ENCODE measurements at places on chromosomes 1 and 21.

DNA sequence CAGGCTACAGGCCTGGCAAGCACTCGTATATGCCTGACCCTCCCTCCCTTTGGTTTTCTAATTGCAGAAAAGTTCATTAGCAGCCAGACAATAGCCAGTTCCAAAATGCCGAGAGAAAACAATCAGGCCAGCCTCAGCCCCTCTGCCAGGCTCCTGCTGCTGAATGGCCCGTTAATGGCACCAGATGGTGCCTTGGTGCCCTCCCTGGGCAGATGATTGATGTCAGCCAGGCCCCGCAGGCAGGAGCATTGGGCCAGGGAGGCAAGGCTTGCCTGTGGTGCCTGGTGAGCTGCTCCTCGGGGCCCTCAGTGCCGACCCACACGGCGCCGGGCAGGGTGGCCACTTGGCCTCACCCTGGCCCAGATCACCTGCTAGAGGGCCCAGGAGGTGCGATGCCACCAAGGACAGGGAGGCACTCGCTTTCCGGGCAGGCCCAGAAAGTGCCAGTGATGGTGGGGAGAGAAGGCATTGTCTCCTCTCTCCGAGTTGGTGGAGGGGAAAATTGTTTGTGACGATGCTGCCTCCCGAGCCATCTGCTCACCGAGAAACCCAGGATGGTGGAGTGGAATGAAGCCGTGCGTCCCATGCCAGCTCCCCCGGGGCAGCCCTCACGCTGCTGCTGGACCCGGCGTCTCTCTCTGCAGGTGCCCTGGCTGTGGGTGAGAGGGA, 28.1 kb downstream of the QSOX1 start:
- DNase-seq = no peak

DNA sequence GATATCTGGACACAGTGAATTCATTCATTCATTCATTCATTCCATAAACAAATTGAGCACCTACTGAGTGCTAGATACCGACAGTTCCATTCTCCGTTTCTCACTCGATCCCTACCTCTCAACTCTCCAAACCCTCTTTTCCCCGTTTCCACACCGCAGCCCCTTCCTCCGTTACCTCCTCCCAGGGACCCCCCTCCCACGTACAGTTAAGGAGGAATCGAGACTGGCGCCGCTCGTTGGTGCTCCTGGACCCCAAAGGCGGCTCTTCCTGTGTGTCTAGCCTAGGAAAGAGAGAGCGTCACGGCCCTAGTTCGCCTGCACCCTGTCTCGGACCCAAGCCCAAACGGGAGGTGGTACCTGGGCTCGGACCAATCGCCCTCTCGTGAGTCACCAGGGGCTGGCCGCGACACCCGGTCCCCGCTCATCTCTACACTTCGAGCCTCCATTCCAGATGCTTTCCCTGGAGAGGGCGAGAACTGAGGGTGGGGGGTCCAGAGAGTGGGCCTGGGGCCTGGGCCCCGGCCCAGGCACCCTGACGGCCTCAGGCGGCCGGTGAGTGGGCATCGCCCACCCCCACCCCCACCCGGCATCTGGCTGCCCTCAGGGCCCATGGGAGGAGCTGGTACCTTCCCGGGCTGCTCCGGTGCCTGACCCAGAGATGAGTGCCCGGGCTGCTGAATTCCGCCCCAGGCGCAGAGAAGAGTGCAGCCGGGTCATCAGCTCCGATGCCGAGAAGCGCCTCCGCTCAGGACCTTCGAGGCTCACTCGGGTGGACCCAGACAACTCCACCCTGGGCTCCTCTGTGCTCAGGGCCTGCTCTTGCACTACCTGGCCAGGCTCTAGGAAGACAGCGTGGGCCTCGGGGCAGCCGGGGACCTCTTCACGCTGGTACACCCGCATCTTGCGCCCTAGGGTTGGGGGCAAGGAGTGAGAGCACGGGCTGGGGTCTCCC, 4.9 kb downstream of the ARHGEF19 start:
- DNase-seq = no peak

DNA sequence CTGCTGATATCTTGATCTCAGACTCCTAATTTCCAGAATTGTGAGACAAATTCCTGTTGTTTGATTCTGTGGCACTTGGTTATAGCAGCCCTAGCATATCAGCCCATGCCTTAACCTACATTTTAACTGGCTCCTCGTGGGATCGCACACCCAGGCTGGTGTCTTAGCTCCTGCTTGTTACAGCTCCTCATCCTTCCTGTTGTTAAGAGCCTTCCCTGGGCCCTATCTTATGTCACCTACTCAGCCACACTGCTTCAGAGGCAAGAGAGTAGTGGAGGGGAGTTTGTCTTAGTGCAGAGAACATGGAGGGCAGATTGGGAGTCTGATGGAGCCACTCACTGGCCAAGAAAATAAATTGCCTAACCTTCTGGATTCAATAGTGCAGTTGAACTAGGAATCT, 131.0 kb downstream of the ROR1 start:
- DNase-seq = no peak

DNA sequence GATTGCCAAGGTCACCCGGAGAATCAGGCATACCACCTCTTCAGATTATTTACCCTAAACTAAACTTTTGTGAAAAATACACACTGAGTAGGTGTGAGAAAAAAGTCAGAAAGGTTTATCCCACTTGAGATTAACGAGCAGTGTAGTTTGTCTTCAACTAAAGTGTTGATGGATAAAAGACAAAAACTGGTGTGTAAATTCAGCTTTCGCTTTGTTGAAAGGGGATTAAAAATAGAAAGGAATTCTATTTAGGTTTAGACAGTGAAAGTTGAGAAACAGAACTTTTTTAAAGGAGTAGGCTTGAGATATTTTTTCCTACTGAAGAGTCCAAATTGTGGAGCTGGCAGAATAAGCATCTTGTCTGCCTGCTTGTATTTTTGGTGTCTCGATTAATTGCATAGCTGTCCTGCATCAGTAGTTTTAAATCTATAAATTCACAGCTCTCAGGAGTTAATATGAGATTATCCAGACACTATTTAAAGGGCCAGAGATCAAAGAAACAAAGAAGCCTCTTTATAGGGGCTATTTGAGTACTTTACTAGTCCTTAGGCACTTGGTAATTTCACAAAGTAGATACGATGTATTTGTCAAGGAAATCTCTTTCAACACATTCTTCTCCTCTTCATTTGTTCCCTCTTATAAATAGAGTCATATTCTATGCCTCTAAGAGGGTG, 46.7 kb upstream of the RABGAP1L start:
- DNase-seq = no peak

DNA sequence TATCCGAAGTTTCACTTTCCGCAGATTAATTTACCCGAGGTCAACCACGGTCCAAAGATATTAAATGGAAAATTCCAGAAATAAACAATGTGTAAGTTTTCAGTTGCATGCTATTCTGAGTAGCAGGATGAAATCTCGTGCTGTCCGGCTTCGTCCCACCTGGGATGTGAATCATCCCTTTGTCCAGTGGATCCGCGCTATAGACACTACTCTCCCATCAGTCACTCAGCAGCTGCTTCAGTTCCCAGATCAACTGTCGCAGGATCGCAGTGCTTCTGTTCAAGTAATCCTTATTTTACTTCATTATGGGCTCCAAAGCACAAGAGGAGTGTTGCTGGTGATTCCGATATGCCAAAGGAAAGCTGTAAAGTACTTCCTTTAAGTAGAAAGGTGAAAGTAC, 8.3 kb upstream of the LRP8 start:
- no peak for DNase-seq

GRCh38 chr1:5502311-5503194, 489.7 kb downstream of the NPHP4 start:
- no peak for DNase-seq

- DNase-seq = no peak
Observed at GRCh38 chr1:243751506-243751905, 98.5 kb downstream of the AKT3 start.

DNA sequence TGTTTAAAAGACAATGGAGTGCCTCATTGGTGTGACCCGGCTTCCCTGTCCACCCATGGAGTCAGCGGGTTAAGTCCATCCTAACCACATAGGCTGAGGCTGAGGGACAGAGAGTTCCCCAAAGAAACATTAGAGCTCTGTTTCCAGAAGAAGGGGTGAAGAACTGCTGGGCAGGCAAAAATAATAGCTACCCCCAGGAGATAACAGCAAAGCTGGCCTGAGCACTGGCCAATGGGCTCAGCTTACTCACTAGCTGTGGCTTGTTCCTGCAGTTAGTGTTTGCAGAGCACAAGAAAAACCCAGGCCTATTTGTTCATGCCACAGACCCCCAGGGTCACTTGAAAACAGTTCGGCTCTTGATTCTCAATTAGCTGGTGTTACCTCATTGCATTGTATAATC, 311.2 kb downstream of the NFIA start:
- DNase-seq = no peak

DNA sequence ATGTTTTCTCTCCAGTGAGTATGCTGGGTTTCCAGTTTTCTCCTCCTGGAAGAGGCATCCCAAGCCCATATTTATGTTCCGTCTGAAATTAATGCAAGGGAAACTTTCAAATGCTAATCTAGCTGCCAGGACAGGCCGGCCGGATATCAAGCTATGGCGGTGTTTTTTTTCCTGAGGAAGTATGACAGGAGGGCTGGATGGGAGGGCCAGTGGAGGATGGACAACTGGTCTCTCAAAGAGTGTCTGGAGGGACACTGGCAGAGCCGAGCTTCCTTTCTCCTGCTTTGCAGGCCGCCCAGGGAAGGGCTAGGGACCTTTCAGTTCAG, 212.7 kb downstream of the TRABD2B start:
- DNase-seq = no peak

- no peak for DNase-seq
Observed at GRCh38 chr1:26745191-26745590, 42.6 kb upstream of the PIGV start.

DNA sequence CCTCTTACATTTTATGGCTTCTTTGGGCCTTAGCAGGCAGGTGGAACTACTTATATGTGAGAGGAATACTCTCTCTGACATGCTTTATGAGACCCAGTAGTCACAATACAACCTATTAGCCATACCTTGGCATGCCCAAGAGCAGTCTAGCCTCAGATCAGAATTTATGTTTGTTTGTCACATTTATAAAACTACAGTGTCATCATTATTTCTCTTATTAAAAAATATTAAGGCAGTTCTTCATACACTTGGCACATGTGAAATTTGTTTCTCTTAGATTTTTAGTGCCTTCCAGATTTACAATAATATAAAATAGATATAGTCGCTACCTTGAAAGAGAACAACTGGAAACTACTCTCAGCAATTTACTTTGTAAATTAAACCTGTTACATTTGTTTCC, 118.5 kb downstream of the LRRC40 start:
- no peak for DNase-seq

DNA sequence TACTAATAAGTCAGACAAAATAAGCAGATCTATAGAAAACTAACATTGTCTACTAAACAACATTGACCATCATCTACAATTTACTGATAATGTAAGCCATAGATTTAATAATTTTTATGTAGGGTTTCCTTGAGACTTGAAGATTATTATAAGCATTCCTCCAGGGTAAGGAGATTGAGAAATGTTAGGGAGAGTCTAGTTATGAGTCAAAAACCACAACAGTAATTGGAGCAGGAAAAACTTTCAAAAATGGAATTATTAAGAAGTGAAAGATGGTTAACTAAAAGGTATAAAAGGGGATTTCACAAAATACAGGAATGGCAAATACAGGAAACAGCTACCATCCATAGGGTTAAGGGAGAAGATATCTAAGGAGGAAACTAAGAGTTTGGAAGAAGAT, 12.4 kb upstream of the UHMK1 start:
- DNase-seq = no peak

- DNase-seq = no peak
Observed at GRCh38 chr1:53583021-53583867, 124.0 kb downstream of the DMRTB1 start.

- no peak for DNase-seq
Observed at GRCh38 chr1:119326251-119326650, 42.3 kb upstream of the HAO2 start.

DNA sequence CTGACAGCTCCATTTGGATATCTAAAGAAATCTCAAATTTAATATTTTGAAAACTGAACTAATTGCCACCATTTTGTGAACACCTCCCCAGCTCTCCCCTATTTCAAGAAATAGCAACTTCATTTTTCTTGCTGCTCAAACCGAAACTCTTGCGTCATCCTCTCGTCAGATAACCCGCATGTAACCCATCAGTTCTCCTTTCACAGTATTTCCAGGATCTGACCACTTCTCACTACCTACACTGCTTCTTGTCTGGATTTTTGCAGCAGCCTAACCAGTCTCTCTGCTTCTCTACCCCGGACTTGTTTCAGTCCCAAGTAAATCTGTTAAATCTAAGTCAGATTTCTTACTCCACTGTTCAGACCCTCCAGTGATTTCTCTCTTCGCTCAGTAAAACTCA, 75.6 kb downstream of the MTR start:
- no peak for DNase-seq

DNA sequence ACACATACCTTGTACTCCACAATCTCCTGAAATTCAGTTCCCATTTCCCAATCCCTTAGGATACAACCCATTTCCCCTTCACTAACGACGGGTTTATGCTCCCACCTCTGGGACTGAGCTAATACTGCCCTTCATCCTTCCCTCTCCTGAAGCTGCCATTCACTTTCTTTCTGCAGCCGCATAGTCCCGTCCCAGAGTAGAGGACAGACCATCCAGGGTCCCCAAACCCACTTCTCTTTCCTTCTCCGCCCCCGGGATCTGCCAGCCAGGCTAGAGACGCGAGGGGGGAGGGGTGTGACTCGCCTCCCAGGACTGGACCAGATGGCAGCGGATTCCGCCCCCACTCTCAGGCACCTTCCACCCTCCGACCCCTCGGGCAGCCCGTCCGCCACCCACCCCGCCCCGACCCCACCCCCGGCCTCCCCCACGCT, 679 bp downstream of the ABL2 start:
- DNase-seq = no peak

DNA sequence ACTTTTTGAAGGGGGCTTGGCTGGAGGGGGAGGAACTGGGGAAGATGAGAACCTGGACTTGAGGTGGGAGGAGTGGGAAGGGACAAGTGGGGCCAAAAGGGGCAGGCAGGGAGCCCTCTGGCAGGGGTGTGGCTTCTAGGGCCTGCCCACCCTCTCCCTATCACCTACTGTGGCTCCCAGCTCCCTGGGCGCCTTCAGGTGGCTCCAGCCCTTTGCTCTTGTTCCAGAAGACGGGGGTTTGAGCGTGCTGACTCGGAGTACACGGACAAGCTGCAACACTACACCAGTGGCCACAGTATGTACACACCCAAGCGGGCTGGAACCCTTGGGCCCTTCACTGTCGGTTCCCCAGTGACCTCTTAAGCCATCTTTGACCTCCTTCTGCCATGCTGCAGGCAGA, 76.5 kb downstream of the LACTBL1 start:
- DNase-seq = no peak

- no peak for DNase-seq
Observed at GRCh38 chr1:155007251-155007828, 4.7 kb downstream of the ZBTB7B start.

DNA sequence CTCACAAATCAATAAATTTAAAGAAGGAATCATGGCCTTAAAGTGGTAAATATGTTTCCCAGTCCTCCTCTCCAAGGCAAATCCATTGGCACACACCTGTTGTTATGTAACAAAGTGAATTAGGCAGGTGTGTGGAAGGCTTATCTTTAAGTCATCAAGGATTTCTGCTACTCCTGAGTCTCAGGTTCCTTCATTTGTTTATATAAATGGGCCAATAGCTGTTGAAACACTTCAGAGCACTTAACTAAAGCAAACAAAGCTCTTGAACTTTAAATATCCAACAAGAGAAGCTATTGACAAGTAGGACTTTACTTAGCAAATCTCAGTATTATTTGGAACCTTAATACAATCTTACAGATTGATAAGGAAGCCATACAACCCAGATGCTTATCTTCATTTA, 99.3 kb upstream of the ESRRG start:
- DNase-seq = no peak

All from stimulated activated CD8-positive, alpha-beta memory T cell treated with anti-CD3 and anti-CD28 coated beads, Interleukin-15, amount 100 ng/mL, for 24 hours (primary cell).